GF-D8 (cell line): ENCODE measurements at places on chromosomes 11 and 22.

GRCh38 chr11:122743949-122744348, 88.4 kb downstream of the UBASH3B start:
- peak; percentile 100 for DNase-seq

DNA sequence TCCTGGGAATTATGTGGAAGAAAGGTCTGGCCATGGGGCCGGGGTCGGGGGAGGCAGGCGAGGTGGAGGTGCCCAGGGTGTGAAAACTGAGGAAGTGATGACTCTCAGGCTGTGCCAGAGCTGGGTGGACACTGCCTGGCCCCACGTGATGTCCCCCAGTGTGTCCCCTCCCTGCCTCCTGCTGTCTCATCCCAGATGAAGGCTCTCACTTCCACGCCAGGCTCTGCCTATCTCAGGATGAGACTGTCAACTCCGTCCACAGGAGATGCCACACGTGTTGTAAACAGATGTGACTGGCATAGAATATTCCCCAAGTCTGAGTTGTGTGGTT, 51.4 kb downstream of the RPS6KA4 start:
- no peak for DNase-seq

GRCh38 chr11:70432065-70432464, 33.7 kb downstream of the CTTN start:
- DNase-seq = no peak

DNA sequence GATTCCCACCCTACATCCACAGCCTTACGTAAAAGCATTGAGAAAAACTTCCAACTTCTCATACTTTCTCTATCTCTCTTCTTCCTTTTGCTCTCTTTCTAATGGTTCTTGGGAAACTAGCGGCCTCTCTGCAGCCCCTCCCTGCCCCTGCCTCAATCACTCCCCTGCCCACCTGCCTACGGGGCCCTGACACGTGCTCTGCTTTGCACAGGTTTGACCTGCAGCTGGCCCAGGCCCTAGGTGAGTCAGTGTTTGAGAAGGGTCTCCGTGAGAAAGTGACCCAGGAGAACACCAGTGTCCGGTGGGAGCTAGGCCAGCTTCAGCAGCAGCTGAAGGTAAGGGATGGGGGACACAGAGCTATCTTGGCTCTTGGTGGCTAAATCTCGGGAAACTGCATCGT, 160.4 kb downstream of the MYO18B start:
- DNase-seq = no peak

DNA sequence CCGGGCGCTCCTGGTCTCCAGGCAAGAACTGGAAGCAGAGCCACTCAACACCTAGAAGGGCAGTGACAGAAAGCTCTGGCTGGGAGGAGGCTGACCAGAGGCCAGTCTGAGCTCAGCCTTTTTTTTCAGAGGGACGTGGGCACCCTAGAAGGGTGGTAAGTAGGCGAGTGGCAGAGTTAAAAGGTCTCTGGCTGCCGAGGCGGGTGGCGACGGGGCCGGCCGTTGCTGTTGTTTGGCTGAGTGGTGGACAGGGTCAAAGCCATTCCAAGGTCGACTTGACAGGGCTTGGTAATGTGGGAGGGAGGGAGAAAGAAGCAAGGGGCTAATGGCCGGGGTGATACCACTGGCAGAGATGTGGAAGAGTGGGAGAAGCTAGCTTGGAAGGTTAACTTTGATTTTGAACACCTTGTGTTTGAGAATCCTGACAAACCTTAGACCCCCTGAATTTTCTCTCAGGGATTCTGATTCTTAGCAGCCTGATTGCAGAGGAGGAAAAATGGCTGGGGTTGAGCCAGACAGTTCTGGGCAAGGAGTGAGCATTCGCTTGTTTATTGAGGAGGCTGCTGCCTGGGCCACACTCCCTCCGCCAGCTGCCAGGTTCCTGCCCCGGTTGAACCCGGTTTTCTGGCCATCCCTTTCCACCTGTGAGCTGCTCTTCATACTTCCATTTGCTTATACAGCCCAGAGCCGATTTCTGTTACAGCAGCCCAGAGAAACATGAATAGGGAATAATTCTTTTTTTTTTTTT, 868 bp upstream of the SYCE3 start:
- no peak for DNase-seq

- no peak for DNase-seq
Measured at GRCh38 chr11:46072172-46072964, 48.9 kb downstream of the PHF21A start.

- no peak for DNase-seq
Measured at GRCh38 chr11:128448981-128449713, 138.2 kb downstream of the ETS1 start.

- DNase-seq = no peak
Measured at GRCh38 chr11:122202951-122203456, 87.0 kb upstream of the BLID start.

GRCh38 chr11:61928606-61929005, 11.2 kb upstream of the RAB3IL1 start:
- no peak for DNase-seq

DNA sequence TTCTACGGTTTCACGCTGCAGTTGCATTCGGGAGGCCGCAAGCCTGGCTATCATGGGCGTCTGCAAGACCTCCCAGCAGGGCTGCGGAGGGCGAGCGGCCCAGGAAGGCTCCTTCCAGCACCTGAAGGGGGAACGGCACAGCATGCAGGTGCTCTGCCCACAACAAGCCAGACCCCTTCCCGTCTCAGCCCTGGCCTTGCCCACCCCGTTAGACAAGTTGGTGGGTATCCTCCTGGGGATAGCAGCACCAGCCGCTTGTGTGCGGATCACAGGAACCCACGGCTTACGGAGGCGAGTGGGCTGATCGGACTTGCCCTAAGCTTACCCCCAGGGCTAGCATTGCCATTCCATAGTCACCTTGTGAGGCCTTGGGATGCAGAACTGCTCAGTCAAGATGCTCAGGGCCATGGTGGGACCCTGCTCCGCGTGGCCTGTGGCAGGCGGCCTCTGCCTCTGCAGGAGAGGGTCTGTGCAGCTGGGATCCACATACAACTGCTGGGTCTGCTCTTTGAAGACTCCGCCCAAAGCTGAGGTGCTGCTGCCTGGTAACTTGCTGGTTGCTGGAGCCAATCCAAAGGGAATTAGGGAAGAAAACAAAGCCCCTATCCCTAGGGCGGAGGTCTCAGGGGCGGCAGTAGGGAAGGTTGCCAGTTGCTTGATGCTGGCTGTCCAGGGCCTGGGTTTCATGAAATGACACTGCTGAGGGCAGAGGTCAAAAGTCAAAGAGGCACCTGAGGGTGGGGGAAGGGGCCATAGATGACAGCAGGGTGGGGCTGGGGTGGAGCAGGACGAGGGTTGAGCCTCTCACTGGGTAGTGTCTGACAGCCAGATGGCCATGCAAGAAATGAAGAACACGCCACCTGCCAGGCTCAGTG, 1.4 kb upstream of the OSBPL5 start:
- DNase-seq = no peak

- DNase-seq = no peak
Measured at GRCh38 chr11:129699711-129700304, 115.8 kb upstream of the TMEM45B start.

DNA sequence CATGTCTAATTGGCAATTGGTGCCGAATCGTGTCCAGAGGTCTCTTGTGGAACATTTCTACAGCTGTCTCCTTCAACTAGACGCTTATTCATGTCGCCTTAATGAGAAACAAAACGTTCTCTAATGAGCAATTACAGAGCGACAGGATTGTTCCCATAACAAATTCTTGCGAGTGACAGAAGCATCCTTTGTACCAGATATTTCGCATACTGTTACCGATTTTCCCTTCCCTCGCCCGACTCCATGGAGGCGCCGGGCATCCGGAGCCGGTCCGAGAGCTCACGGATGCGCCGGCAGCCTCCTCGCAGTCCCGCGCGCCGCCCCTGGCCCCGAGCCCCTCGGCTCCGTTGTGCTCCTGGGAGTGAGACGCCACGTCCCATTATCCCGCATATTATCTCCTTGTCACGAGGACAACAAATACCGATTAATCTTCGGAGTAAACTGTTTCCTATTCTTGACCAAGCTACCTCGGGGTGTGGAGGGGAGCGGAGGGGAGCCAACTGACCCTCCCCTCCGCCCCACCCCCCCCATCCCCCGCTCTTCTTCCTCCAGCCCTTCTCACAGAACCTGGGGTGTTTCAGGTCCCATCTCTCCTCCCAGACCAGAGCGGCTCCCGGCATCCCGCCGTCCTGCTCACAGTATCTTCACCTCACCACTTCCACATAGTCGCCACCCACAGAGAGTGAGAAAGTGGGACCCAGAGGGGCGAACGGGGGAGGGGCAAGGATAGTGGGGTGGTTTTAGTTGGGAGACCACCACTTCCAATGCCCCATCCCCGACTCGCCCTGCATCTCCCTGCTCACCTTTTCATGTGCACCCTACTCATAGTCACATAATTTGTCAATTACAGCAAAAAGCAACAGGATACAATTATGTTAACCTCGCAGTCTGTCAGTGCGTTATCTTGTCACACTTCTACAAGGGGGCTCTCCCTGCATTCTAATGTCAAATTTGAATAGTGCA, 11.4 kb downstream of the PAX6 start:
- no peak for DNase-seq

DNA sequence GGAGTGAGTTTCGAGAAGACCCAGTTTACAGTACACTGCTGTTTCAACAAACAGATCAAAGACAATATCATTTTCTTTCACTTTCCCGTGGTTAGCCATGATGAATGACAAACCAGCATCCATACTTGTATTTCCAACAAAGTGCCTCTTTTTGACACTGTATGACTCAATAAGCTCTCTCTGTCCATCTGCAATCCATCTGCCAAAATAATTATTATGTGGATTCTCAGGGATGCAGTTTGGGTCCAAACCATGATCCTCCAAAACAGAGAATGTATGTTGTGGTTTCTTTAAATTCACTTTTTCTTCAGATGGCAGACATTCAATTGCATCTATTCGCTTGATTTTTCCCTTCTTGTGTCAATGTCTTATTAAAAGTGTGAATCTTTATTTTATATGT, 37.8 kb upstream of the RASD2 start:
- no peak for DNase-seq

DNA sequence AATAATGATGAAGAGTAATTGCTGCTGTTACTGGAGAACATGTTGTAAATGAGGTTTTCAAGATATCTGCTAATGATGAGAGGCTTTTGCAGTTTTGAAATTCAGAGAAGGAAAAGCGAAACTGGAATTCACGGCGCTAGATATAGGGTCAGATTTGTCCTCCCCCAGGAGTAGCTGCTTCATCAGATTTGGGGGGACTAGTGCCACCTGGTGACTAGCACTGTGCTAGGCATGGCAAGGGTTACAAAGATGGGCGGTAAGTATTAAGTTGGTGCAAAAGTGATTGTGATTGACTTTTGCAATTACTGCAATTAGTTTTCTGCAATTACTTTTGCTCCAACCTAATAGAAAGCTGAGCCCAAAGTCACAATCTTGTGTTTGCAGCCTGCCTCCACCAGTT, 879.9 kb upstream of the TENM4 start:
- no peak for DNase-seq

GRCh38 chr22:20663137-20663828, 110.6 kb upstream of the SERPIND1 start:
- DNase-seq = no peak

- DNase-seq = no peak
Measured at GRCh38 chr11:27505781-27506180, 788 bp downstream of the LIN7C start.

DNA sequence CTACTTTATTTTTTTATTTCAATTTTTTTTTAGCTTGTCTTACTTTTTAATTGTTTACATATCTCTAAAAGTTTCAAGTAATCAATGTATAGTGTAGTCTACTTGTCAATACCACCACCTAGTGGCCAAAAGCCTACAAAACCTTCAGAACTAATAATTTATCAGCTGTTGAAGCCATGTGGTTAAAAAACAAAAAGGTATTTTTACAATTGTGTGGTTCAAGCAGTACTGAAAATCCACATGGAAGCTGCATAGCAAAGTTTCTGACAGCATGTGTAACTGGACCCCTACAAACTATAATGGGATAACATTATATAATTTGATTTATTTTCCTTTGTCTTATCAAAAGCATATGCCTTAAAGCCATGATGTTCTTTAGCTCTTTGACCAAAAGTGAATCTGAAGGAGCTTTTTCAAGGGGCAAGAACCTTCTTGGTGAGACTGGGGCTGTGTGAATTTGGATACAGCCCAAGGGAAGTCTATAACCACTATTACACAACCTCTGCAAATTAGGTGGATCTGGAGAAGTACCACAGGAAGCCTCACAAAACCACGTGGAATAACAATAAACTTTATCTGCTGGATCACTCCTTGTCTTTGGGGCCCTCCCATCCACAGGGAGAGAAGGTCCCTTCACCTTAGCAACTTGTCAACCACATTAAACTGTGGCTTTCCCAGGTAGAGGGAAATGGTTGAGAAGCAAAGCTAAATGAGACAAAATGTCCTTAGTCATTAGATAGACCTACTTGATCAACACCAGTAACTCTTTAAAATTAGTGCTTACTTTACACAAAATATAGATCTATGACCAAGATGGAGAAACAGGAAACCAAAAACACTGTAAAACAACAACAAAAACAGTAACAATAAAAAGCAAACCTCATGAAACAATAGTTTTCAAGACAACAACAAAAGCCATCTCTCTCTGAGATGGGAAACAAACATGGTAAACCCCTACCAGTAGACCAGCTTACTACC, 9.9 kb downstream of the NARS2 start:
- DNase-seq = peak; percentile 45

- DNase-seq = no peak
Measured at GRCh38 chr11:70568035-70568813, 169.9 kb downstream of the CTTN start.

DNA sequence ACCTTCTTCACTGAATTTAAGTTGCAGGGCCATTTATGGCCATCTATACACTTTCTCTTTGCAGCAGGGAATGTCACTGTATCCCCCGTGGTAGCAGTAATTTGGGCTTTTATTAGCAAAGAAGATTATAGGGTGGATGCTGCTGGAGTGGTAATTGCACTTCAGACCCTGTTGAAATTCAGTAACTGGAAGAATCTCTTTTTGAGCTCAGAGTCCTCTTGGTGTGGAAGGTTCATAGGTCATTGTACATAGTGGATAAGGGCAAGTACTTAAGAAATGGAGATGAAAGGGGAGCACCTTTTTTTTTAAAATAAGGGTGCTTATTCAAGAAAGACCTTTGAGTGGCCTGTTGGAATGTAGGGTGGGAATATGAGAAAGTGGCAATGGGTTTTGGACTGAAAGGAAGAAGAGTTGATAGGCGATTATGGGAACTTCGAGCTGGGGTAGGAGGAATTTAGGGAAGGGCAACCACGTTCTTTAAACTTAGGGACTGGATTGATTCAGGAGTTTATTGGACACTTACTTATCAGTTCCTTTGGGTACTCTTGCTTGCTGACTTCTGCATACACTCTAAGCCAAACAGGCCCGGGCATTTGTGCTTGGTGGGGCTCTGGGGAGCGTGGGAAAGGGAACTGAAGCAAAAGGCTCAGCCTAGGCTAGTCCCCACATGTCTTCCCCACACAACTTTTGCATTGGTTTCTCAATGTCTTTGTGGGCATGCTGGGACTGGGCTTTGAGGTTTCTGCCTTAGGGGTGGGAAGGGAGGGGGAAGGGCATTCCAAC, 26.5 kb downstream of the CTNND1 start:
- DNase-seq = peak; percentile 57

GRCh38 chr22:29205252-29205593, 473 bp upstream of the EMID1 start:
- DNase-seq = no peak

- DNase-seq = no peak
Measured at GRCh38 chr11:61817471-61818202, 834 bp upstream of the FADS1 start.

- DNase-seq = no peak
Measured at GRCh38 chr11:131190446-131190845, 180.0 kb upstream of the NTM start.
